MV-4-11 (cell line): ENCODE measurements at places on chromosomes 2 and 18.

DNA sequence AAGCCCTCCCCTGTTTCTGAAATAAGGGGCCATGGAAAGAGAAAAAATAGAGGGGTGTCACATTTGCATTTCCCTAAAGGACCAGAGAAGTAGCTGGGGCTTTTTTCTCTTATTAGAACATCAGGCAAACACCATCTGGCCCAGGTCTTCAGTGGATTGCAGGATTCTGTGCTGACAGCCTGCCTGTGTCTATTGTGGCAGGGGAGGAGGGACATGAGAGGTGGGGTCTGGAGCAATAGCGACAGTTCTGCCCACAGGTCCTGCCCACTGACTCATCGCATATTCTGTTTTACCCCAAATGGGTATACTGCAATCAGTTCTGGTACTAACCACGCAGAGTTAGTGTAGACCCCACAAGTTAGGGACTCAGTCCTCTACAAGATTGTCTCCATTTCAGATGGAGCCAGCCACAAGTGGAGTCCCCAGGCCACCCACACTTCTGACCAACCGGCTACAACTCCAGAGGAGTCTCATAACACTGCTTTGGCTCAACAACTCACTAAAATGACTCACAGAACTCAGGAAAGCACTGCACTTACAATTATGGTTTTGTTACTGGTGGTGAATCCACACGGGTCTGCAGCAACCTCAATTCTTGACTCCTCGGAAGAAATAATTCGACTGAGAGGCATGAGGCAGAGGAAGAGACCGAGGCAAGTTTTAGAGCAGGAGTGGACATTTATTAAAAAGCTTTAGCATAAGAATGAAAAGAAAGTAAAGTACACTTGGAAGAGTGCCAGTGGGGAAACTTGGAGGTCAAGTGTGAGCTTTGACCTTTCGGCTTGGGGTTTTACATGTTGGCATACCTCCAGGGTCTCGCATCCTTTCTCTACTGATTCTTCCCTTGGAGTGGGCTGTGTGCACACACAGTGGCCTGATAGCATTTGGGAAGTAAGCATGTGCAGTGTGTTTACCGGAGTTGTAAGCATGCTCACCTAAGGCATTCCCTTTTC lies 146.4 kb upstream of the SPATS2L start:
- peak; percentile 4 for DNase-seq

DNA sequence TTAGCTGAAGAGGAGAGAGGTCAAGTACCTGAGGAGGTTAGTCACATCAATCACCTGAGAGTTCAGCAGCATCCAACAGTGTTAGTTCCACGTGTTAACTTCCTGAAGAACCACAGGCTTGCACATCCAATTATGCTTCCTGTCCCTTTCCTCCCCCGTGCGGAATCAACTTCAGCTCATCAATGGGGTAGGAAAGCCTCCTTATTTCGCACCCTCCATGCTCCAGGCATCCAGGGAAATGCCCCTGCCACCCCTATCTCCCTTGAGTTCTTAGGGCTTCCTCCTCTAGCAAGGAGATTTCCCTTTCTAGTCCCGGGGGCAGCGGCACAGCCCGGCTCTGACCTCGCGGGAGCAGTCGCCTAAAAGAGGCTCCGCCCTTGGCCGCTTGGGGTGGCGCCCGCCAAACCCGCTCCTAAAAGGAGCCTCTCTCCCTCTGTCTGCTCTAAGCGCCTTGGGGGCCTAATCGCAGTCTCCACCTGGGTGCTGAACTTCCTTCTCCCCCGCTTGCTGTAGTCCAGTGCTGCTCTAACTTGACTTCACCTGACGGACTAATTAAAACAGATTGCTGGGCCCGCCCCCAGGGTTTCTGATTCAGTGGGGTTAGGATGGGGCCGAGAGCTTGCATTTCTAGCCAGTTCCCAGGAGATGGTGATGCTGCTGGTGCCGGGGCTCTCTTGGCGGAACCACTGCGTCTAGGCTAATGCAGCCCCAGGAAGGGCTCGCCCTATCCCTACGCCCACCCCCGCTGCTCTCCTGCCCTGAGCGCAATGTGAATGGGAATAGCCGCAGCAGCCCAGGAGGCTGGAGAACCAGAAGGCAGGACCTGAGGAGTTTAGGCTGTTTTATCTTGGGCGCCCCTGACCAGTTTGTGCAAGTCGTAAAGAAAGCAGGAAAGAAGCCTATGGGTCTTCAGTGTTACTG lies 3.4 kb upstream of the TET3 start:
- peak; percentile 52 for DNase-seq

DNA sequence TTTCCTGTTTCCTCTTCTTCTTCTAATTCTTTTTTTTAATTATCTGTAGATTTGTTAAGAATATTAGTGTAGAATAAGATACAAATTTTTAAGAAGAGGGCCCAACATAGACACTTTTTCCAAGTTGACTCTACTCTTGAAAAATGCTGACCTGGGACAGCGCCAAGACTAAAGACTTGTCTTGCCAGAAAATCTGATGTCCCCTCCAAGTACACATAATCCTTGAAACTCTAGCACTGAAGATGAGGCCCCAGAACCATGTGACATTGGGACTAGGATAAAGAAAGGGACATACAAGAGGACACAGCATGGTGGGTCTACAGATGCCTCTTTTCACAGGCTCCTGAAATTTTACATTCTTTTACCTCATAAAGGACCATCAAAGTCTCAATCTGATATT lies 271.6 kb upstream of the SESTD1 start:
- no peak for DNase-seq

- no peak for DNase-seq
These were observed 113.3 kb downstream of the MYO1B start for GRCh38 chr2:191358325-191359025.

DNA sequence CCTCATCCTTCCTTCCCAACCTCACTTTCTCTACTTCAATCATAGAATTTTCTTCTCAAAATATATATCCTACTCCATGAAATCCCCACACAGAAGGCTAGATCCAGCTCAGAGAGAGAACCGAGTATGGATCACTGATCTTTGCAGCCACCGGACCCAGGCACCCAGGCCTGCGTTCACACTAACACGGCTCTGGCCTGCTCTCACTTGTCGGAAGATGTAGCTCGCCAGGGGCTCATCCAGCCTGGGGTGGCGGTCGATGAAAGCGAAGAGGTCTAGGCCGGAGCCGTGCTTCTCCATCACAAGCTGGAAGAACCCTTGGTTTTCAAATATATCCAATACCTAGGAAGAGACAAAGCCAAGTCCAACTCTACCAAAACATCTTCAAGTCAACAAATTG lies 12.7 kb upstream of the MTERF4 start:
- DNase-seq = no peak

DNA sequence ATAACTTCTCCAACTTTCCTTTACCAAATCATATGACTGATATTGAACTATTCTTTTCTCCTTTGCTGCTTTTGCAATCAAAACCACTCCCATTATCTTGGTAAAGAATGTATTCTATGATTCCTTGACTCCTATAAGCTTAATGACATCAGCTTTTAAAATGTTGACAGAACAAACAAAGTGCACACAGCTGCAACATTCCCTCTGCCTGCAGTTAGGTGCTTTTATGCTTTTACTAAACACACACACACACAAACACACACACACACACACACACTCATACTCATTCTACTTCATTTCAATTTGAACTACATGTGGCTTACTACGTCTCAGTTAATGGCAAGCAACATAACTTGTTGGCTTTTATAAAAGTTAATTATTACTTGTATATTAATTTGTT lies 946.6 kb downstream of the DPP10 start:
- DNase-seq = no peak

- DNase-seq = no peak
These were observed 67.5 kb downstream of the PLCL1 start for GRCh38 chr2:197871780-197872456.

- DNase-seq = no peak
These were observed 307.3 kb downstream of the GBX2 start for GRCh38 chr2:235860871-235861270.

DNA sequence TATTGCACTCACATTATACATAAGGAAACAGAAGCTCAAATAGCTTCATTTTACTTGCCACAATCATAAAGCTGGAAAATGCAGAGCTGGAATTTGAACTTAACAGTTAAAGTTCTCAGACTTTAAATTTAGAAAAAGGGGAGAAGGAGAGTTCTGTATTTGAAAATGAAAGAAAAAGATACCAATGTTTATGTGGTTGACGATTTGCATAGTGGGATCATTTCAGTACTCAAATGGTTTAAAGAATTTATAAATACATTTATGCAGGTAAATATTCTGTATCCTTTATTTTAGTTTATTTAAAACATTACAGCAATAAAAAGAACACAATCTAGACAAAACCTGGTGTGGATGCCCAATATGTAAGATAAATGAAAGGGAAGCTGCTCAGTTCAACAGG lies 25.5 kb upstream of the STAT4 start:
- no peak for DNase-seq

DNA sequence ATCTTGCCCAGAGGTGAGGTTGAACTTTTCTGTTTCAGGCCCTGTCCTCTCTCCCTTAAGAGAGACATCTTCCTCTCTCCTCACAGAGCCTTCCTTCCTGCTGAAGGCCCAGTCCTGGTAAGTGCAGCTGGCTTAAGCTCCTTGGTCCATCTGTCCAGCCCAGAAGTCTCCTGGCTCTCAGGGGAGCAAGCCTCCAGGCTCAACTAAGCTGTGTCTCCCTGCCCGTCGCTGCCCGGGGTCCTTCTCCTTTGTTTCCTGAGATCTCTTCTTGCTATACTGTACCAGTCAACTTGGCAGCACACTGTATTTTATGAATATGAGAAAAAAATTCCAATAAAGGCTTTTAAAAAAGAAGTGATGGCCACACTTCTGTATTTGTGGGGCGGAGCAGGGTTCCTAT lies 77.4 kb downstream of the KCNF1 start:
- no peak for DNase-seq

DNA sequence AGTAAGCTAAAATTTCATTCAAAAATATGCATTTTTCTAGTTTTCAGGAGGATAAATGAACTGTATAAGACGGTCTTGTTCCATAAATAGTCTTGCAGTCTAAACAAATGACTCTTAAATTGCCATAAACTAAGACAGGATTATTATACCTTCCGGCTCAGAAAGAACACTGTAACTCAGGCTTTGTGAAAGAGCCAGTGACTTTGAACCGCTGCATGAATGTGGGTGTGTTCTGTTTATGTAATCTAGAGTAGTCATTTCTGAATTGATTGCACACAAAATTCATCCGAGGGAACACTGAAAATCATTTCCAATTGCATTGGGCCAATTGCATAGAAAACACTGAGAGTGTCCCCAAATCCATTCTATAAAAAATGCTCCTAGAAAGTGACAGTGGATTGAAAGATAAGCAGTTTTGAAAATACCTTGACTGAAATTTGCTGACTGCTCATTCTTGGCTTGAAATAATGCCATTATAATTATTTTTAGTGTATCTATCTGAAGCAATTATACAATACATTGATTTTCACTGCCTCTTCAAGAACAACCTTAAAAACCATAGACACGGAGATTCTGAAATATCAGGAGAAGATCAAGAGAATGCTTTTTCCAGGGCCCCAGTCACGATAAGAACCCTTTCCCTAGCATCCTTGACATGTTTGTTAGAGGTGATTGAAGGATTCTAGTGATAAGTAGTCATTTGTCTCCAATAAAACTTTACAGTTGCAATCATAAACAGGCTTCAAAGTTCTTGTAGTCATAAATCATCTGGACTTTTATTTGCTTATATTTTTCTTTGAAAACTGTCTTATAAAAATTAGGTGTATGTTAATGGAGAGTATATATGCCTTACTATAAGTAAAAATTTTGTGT lies 55.4 kb downstream of the CNTNAP5 start:
- no peak for DNase-seq

DNA sequence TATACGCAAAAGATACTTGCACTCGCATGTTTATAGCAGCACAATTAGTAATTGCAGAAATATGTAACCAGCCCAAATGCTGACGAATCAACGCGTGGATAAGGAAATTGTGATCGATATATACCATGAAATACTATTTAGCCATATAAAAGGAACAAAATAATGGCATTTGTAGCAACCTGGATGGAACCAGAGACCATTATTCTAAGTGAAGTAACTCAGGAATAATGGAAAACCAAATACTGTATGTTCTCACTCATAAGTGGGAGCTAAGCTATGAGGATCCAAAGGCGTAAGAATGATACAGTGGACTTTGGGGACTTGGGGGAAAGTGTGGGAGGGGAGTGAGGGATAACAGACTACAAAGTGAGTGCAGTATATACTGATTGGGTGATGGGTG lies 1008.0 kb upstream of the CRIM1 start:
- DNase-seq = no peak

GRCh38 chr2:158561054-158561453 lies 104.3 kb downstream of the PKP4 start:
- DNase-seq = no peak

GRCh38 chr18:36706134-36706881 lies 122.5 kb downstream of the TPGS2 start:
- no peak for DNase-seq

DNA sequence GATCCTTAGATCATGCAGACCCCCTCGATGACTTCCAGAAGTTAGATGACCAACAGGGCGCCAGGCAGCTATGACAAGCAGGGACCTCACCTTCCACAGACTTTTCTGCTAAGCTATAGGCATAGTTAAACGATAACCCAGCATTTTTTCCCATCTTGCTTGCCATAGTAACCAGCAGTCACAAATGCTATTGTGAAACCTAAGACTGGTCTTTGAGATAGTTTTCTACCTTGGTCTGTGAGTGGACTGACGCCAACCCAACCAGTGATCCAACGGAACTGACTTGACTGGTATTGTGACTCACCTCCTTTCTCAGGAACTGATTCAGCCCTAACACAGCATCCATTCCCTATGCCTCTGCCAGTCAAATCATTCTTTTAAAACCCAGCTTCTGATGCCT lies 361.2 kb downstream of the LRRTM4 start:
- no peak for DNase-seq

DNA sequence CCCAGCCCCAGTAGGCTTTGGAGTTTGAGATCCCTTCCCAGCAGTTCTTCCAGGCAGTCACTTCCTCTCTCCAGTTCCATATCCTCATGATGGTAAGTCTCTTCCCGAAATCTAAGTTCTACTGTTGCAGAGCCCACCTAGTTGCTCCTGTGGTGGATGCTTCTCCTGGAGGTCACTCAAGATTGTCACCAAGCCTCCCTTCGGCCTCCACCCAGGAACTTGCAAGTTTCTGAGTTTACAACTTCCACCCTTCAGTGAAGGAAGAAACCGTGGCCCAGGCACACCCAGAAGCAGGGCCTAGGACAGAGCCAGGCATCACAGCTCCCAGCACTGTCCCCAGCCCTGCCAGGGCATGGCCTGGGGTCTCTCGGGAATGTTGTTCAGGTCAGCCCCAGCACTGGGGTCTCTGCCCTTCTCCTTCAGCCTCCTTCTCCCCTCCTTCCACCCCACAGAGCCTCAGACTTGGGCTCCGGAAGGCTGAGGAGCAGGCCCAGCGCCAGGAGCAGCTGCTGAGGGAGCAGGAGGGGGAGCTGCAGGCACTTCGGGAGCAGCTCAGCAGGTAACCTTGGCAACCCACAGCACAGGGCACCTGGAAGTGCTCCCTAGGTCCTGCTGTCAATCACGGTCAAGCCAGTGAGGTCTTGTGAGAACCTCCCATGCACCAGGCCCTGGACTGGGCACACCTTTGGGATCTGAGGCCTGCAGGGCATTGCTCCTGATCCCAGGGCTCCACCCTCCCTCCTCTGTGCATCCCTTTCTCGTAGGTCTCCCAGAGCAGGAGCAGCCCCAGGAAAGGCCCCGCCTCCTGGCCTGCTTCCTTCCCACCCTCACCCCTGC lies 7.1 kb downstream of the RUFY4 start:
- no peak for DNase-seq

GRCh38 chr2:3639015-3639630 lies 18.9 kb upstream of the ALLC start:
- no peak for DNase-seq

- peak; percentile 4 for DNase-seq
These were observed 142.2 kb upstream of the PXDN start for GRCh38 chr2:1886405-1886992.
